ENCODE measurements at places on chromosomes 2 and 18. TPM values are rescaled to one million over a fixed set of nuclear protein-coding genes. Genes with fewer than 3 reads are reported as not detected.

DNA sequence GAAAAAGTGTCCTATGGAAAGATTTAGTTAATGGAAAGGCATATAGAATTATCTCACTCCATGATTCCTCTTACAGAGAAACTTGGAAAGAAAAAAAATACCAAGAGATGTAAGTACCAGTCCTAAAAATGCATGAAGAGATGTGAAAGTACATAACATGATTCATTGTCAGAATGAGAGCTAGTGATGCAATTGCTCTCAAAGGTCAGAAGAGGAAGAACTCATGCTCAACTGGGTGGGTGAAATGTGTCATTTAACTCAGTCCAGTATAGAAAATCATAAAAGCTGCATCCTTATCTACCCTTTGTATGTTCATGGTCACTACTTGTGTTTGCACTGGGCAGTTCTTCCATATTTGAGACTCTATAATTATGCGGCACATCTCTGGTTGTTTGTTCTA, 300.0 kb upstream of the PIK3C3 start:
- H3K27me3 ChIP-seq: no peaks in the 10 kb centered on the region
- H3K4me1 ChIP-seq: peaks cover 2% of the 10 kb centered on the region
- H3K27ac ChIP-seq: no peak overlapping the region
- H3K36me3 ChIP-seq: no peaks in the 10 kb centered on the region

- H3K36me3 ChIP-seq: no peaks in the 10 kb centered on the region
- H3K4me3 ChIP-seq: no peak overlapping the region
- H3K4me1 ChIP-seq: no peaks in the 10 kb centered on the region
- no peaks in the 10 kb centered on the region for H3K27me3 ChIP-seq
- no peak for DNase-seq
Measured at GRCh38 chr2:48043131-48043700, 136.9 kb upstream of the FBXO11 start.

Gene CD8B2
- total RNA-seq: not detected

Gene GLI2
- 2.3 TPM for total RNA-seq

Gene MALL
- total RNA-seq: 6.9 TPM

Measured in progenitor cell of endocrine pancreas (in vitro differentiated cells).